ENCODE measurements at places on chromosomes 12 and 14.

- no peak for DNase-seq
These were observed 31.5 kb upstream of the SOS2 start for GRCh38 chr14:50262865-50263264.

DNA sequence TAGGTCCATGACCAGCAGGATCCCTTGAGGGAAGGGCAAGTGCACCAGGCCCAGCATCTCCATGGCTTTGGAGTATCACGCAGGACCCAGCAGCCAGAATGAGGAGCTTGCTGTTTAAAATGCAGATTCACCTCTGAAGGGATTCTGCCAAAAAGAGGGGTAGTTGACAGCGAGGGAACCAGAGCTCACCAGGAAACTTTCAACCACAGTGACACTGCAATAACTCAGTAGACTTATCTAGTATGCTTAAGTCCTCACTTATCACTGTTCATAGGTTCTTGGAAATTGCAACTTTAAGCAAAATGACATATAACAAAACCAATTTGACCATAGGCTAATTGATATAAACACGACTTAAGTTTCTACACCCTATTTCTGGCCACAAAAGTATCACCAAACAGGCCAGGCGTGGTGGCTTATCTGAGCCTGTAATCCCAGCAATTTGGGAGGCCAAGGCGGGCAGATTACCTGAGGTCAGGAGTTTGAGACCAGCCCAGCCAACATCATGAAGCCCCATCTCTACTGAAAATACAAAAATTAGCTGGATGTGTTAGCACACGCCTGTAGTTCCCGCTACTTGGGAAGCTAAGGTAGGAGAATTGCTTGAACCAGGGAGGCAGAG lies 21.4 kb upstream of the CKAP4 start:
- DNase-seq, result no peak

- no peak for DNase-seq
These were observed 2.2 kb downstream of the NOS1 start for GRCh38 chr12:117359029-117359845.

DNA sequence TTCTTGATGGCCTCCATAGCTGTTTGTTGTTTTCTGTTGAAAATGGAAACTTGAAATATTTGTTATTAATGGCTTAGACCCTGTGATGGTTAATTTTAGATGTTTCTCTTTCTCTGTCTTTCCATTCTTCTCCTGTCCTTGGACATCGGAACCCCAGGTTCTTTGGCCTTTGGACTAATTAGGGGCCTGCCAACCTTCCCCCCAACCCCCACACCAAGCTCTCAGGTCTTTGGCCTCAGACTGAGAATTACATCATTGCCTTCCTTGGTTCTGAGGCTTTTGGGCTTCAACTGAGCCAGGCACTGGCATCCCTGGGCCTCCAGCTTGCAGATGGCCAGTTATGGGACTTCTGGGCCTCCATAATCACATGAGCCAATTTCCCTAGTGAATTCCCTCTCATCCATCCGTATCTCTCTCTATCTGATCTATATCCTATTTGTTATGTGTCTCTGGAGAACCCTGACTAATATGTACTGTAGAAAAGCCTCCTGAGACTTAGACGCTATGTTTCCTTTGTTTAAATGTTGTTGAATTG lies 71.6 kb downstream of the FGD4 start:
- DNase-seq, result no peak

DNA sequence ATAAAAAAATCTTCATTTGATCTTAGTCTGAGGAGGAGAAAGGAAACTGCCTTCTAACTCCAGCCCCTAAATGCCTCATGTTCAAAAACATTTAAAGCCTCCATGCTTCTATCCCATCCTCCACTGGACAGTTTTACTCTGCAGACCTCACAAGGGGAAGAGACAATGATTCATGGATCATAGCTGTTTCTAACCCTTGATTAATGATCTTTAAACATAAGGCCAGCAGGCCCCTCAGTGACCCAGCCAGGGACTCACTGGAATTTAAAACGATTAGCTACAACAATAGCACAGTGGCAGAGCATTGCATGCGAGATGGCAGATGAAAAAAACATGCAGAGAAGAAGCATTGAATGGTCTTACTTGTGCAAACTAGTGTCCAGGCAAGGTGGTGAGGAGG lies 6.0 kb downstream of the DCTN2 start:
- DNase-seq, result no peak

- no peak for DNase-seq
These were observed 151.4 kb downstream of the TMTC2 start for GRCh38 chr12:82838131-82838551.

DNA sequence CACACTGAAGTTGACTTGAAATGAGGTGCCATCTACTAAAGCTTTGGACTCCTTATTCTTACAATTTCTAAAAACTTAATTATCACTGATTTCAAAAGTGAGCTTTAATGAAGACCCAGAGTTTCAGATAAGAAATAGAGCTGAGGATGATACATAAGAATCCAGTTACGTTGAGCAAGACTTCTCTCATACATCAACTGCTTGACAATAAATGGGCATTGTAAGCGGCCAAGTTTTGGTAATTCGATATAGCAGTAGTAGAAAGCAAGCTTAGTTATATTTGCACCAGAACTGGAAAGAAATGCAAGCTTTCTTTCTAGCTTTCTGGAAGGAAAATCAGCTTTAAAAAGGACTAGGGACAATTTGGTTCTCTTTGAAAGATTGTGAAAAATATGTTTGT lies 1359.6 kb downstream of the FSCB start:
- no peak for DNase-seq

GRCh38 chr14:94388384-94389103 lies at the start of gene SERPINA1:
TSS of gene SERPINA1 (minus strand) at chr14:94388602. CDS start at chr14:94383237, 5,365 bp downstream.
- DNase-seq, result peak; percentile 69

DNA sequence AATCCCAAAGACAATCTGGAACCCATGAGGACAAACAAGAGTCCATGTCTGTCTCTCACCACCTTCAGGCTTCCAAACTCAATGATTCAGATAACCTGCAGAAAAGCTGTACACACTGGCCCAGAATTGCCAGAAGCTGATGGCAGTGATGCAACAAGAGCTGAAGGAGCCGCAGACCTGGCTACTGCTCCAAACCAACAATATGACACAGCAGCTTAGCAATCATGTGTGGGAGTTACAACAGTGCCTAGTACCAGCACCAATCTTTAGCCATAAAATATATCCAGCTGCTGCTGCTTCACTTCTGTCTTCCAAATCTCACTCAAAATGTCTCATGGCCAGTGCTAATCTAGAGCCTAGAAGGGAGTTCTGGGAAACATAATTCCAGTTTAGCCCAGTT lies 22.0 kb downstream of the RPS6KA5 start:
- peak; percentile 8 for DNase-seq

DNA sequence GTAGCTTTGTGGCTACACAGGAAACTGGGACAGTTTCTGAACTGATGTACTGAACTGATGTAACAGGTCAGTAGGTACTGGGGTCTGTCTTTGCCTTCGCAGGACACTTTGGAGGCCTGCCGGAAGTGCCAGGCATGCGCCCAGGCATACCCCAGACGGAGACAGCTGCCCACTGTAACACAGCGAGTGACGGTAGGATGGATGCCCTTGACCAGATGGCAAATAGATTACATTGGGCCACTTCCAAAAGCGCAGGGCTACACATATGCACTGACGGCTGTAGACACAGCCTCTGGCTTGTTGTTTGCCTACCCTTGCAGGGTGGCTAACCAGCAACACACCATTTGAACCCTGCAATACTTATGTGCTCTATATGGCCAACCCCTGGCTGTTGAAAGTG lies 94.1 kb upstream of the TMPO start:
- DNase-seq, result no peak

DNA sequence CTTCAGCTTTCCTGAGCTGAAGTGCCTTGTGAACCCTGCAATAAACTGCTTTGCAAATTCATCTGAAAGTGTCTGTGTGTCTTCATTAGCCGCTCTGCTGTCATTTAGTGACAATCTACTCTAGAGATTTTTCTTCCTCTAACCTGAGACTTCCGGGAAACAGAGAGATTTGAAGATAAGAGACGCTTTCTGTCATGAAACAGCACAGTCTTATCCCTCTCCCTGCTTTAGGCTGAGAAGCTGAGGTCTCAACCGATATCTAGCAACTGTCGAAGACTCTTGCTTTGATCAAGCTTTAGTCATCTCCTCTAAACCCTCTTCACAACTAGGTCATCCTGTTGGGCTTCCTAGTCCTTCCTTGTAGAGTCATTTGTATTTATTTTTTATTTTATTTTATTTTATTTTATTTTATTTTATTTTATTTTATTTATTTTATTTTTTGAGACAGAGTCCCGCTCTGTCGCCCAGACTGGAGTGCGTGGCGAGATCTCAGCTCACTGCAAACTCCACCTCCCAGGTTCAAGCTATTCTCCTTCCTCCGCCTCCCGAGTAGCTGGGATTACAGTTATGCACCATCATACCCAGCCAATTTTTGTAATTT lies 1.2 kb downstream of the RNASE2 start:
- DNase-seq, result no peak

DNA sequence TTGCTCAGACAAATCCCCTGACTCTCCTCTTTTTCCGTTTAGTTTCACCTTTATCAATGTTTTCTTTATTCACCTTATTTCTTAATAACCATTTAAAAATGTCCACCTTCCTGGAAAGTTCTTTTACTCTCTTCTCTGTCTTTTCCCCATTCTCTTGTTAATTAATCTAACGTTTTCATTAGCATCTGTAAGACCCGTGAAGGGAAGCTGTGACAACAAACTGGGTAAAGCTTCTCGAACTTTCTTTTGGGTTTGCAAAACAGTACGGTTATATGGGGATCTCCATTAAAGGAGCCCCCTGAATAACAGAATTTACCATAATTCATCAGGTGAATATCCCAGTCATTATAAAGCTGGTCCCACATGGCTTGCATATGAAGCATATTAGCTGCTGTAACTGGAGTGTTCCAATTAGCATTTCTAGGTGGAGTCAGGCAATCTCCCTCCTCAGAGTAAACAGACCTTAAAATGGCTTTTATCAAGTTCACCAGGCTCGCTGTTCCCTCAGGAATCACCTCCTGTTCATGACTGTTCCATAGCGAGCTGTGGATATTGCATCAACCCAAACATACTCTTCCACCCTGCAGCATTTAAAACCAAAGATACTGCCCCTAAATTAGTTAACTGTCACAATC lies 42.4 kb downstream of the TMEM30B start:
- no peak for DNase-seq

DNA sequence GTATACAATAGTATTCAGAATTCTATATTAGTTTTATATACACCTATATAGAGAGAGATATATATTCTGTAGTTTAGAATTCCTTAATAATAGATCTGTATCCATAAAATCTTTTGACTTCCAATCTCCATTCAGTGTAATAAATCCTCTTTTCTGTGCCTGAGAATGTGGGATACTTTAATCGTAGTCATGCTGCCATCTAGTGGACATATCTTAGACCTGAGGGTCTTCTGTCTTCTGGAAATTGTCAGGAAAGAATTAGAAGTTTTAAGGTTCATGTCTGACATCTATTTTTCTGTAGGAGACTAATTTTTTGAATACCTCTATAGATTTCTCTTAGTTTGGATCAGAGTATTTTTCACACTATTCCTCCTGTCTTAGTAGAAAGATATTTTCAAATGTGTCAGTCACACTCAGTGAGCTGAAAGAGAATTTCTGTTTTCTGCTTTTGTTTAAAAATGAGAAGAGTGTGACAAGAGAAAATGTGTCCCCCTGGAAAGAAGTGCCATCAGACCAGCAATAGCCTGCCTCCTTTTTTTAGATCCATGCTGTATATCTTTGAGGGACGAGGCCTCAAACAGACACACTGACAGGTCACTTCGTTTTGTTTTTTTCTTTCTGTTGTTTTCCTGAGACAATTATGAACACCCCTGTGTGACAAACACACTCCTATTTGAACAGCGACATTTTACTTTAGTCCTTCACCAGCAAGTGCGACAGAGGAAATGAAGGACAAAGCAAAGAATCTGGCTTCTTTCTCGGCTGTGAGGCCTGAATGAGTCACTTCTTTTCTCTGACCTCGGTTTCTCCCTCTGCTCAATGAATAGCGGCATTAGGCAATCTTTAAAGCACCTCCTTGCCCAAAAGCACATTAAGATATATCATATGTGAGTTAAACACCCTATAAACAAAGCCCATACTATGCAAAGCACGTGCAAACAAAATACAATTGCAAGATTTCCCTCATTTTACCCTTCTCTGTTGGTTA lies 96.3 kb downstream of the GALC start:
- DNase-seq, result peak; percentile 31

DNA sequence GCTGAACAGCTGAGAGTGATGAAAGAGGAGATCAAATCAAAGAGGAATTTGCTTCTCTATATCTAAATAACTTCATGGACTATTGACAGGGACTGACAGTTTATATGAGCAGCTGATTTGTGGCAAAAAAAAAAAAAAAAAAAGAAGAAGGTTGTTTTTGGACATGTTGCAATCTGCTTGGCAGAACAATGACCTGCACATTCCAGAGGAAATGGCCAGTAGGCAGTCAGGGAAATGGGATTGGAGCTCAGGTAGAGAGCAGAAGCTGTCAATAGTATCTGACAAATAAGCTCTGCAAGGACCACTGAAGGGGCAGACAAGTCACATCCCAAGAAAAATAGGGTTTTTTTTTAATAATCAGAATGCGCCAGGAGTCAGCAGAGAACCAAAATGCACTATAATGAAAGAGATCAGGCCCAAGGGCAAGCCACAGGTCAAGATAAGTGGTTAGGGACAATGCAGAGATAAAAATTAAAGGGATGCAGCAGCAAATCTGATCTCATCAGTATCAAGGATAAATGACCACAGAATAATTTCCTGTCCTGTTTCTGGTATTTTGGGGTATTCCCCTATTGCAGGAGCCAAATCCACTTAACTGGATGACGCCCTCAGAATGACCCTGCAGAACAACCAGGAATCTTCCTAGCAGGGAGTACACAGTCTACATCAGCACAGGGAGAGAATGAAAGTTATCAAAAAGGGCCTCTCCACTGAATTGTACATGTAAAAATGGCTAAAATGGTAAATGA lies 22.6 kb upstream of the DUSP16 start:
- DNase-seq, result peak; percentile 38

DNA sequence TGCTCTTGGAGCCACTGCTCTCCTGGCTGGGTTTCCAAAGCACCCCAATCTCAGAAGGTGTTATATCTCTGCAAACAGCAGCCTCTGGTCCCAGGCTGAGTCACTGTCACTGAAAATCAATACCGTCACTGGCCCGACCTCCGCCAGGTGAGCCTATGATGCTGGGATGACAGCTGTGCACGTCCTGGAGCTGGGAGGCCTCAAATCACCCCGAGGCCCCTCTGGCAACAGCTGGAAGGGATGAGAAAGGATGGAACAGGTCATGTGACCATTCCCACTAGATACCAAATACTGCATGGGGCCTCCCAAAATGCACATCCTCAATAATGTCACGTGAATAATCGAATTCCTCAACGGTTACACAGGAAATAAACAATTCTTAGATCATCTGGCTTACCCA lies 190.8 kb downstream of the TTC7B start:
- no peak for DNase-seq

- no peak for DNase-seq
These were observed 497.6 kb downstream of the RMST start for GRCh38 chr12:97960225-97960624.

- DNase-seq, result no peak
These were observed 5.8 kb downstream of the KTN1 start for GRCh38 chr14:55585854-55586253.

GRCh38 chr12:6476489-6476888 lies 6.0 kb upstream of the VAMP1 start:
- DNase-seq, result peak; percentile 73

GRCh38 chr14:54807428-54807827 lies 95.2 kb downstream of the GCH1 start:
- DNase-seq, result peak; percentile 26

Measured in kidney glomerular epithelial cell (primary cell).